ENCODE measurements at places on chromosomes 1 and 21.

GRCh38 chr1:60461925-60462595 lies 388.5 kb upstream of the C1orf87 start:
- no peak for DNase-seq

- DNase-seq, result no peak
These were observed 3.8 kb downstream of the UTP25 start for GRCh38 chr1:209831615-209832014.

- no peak for DNase-seq
These were observed 37.9 kb upstream of the IFFO2 start for GRCh38 chr1:18994381-18994780.

DNA sequence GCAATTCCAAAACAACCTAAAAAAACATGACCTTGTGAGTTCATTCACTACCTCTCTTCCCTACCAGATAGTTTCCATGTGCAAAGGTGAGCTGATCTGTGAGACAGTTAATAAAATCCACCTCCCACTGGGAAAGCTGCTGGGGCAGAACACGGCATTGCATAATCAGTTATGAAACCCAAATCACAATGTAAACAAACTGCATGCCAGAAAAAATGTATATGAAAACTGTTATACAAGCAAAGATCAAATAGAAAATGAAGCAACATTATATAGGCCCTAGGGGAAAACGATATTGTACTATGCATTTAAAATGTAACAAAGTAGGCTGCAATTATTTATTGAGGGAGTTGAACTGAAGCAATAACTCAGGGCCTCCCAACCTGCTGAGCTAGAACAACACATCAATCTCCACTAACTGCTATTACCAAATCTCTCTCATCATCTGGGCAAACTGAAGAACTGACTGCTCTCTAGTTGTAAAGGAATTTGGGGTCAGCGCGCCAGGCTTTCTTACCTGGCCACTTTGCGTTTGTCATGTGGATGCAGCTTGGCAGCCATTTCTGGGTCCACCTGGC lies 31.0 kb downstream of the TRIT1 start:
- DNase-seq, result no peak

GRCh38 chr1:230105245-230105753 lies 38.3 kb downstream of the GALNT2 start:
- no peak for DNase-seq

DNA sequence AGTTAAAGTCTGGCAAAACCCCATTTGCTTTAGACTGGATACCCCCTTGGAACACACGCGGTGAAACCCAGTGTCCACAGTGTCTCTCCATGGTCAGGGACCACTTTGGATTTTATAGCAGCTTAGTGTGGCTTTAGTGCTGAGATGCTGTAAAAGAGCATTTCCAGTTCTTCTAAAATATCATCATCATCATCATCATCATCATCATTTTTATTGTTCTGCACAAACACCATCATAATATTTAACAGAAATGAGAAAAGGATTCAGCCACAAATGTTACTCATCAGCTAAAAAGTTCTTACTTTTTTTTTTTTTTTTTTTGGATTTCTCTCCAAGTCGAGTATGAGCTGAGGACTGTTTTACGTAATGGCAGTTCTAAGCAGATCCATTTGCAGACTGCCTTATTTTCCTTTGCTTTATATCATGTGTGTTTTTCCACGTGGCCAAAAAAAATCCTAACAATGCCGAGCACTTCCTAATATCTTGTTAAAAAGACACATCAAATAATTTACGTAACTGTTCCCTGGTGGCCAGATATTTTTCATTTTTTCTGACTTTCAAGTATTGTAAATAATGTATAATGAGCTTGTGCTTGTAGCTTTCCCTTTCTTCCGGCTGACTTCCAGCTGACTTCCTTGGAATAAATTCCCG lies 62.8 kb downstream of the EVA1C start:
- no peak for DNase-seq

DNA sequence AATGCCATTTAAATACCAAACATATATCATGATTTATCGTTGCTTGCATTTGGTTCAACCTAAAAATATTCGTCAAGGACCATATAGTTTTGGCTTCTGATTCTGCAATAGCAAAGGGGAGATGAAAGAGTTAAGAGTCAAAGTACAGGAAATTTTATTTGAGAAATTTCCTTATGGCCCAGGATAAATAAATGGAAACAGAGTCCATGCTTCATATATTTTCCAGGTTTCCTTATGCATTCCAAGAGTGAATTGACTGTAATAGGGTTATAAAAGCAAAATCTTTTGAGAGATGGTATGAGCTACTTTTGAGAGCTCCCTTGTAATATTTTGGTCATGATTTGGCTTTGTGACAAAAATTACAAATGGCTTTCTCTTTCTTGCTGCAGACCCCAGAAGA lies 140.1 kb downstream of the HMCN1 start:
- no peak for DNase-seq

- no peak for DNase-seq
These were observed 10.1 kb downstream of the TNNI3K start for GRCh38 chr1:74245168-74245772.

GRCh38 chr1:57678138-57678537 lies 254.3 kb upstream of the DAB1 start:
- no peak for DNase-seq

- no peak for DNase-seq
These were observed 21.4 kb upstream of the PLEKHG5 start for GRCh38 chr1:6512908-6513280.

- DNase-seq, result no peak
These were observed 120.6 kb upstream of the RAVER2 start for GRCh38 chr1:64624218-64624713.

DNA sequence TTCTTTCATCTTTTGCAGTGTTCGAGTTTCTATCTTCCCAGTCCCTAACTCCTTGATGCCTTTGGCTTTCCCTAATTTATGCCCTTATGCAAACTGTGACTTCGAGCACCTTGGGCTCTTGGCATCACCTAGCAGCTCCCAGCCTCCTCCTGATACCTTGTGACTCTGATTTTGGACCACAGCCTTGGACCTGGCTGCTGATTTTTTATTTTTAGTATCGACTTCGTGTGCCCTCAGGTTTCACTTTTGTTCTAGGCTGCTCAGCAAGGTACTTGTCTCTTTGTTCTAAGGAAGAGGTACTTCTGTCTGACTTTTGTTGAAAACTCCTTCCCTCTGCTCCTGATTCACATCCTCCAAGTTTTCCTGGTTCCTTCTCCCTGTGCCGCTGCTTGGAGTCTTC lies 69.6 kb upstream of the KCNK1 start:
- no peak for DNase-seq

GRCh38 chr1:5661196-5662085 lies 330.8 kb downstream of the NPHP4 start:
- DNase-seq, result peak; percentile 83

- no peak for DNase-seq
These were observed 78.9 kb upstream of the SLC45A1 start for GRCh38 chr1:8239039-8239305.

DNA sequence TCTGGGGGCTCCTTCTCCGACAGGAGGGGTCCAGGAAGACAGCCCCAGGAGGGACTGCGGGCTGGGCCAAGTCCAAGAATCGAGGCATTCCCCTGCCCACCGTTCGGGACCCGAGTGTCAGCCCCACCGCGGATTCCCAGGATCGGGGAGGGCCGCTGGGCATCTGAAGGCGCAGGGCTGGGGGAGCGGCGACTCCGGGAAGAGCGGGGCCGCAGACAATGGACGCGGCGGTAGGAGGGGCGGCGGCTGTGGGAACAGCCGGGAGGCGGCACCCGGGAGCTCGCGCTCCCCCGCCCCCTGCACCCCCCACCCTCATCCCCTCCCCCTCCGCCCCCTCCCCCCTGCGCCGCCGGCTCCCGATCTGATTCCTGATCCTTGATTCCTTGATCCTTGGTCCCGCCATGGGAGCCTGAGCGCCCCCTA lies at the start of gene VANGL2:
Gene VANGL2, plus strand, starts transcription at position 342 of the 423 bp plus-strand sequence. CDS start 15,274 bp downstream, outside the sequence.
- DNase-seq, result peak; percentile 93

DNA sequence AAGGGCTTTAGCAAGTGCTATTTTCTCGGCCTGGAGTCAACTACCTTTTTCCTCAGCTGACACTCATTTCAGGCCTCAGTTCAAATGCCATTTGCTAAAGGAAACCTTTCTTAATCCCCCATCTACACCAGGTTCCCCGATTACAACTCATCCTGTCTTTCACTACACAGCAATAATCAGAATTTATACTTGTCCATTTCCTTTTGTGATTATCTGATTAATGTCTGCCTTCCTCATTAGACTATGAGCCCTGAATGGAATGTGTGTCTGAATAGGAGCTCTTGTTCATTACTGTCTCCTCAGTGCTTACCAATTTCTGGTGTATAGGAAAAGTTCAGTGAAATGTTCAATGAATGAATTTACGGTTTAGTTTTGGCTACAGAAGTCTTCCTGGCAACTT lies 36.9 kb downstream of the ATP1B1 start:
- DNase-seq, result no peak

- no peak for DNase-seq
These were observed 20.9 kb downstream of the TTLL7 start for GRCh38 chr1:83978056-83978455.

DNA sequence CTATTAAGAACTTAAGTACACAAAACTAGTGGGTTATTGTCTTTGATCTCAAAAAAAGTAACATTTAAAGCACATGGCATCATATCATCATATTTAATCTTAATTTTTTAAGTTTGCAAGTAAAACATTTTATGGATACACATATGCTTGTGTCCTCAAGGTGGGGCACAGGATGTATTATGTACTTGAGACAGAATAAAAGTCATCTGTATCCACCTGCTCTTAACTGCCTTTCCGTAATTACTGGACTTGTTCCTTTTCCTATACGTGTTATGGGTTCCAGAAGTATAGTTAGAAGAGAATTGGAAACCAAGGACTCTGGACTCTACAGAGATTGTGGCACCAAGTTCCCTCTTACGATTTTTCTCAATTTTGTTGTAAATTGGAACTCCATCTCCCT lies 79.4 kb downstream of the FCRL5 start:
- DNase-seq, result no peak

- no peak for DNase-seq
These were observed 71.0 kb downstream of the ZC3H11B start for GRCh38 chr1:219541946-219542345.

DNA sequence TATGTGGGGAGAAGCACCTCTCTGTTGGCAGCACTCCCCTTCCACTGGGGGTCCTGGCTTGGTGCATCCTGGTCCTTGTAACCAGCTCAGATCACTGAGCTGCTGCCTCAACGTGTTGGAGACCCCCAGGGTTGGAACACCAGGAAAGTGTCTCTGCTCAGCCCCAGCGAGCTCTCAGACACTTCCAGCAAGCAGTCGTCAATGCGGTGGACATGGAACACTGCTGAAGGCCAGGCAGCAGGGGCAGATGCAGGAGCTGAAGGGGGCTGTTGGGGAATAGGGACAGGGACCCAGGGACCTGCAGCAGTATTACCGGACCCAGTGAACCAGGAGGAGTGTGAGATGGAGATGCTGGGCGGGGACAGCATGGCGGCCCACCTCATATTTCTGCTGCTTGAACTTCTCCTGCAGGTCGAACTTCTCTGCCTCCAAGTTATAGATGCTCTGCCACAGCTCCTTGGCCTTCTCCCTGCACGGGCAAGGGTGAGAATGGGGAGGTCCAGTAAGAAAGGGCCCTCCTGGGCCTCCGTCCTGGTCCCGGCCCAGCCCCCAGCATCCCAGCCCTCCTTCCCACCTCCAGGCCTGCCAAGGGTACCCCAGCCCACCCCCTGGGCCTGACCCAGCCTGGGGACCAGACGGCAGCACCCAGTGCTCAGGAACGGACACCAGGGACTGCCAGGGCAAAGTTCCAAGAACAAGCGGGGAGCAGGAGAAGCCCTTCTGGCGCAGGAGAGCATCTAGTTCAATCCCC lies 16.4 kb downstream of the TNNT2 start:
- no peak for DNase-seq

DNA sequence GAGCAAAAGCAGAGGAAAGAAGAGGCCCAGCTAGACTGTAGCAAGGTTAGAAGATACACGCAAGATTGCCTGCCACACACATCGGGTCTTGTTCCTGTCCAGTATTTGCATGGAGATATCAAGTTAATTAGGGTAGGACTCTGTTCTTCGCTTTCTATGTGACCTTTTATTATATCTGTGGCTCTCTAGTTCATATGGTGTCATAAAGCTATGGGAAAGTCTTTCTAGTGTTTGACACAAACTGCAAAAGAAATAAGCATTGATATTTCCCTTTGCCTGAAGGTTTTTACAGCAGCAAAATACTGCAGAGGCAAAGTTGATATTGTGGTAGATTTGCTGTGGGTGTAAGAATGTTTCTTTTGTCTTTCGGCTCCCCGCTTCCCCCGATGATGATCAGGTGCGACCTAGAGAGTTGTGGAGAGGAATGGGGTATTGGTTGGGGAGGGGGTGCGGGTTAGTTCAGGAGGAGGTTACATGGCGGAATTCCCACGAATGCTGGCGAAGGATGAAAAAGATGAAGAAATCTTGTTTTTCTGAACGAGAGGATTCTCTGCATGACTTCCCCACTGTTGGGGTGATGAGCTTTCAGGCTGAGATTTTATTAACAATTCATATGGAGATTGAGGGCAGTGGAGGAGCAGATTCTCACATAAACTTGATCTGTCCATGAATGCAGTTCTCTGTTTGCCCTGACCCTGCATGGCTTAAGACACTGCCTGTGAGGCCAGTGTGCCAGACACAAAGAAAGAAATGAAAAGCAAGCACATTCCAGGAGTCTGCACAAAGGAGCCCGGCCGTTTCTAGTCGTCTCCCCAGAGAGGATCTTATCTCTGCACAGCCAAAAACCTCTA lies 550.2 kb downstream of the USP25 start:
- no peak for DNase-seq

DNA sequence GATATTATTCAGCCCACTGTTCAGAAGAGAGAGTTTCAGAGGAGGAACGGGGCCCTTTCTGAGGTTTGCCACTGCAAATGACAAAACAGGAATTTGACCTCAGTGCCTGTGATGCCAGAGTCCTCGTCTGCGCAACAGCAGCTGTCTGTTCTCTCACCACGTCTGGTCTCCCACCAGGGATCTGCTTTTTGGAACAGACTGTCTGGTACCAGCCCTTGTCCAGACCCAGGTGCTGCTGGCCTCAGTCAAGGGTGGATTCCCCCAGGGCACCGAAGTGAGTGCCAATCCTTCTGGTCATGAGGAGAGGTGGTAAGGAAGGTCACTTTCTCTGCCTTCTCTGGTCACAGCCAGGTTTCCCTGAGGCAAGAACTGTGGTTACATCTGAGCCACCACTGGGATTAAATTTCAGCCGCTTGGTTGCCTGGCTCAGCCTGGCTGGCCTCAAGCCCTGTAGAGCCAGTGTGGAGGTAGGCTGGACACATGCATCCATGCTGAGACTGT lies 2.3 kb upstream of the BCAN start:
- no peak for DNase-seq

GRCh38 chr1:37424523-37424922 lies 49.9 kb upstream of the ZC3H12A start:
- DNase-seq, result no peak

GRCh38 chr1:165543532-165544438 lies at the start of gene LRRC52:
TSS of gene LRRC52 (plus strand) at chr1:165544000. CDS start at chr1:165544297, 297 bp downstream.
- DNase-seq, result no peak

DNA sequence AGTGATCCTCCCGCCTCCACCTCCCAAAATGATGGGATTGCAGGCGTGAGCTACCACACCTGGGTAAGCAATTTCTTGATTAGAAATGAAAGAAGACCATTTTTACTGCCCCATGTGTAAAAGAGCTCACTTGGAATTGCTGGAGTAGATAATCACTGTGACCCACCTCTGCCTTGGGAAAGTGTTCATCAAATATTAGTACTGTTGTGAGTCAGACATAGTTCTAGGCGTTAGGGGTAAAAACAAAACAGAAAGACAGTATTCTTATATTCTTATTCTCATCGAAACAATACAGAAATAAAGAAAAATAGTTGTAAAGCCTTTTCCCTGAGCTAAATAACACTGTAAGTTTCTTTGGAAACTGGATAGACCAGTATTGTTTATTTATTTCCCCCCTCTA lies 36.2 kb downstream of the CELF3 start:
- DNase-seq, result no peak

GRCh38 chr1:172843444-172843843 lies 184.5 kb downstream of the FASLG start:
- no peak for DNase-seq

Measured in osteocyte (in vitro differentiated cells).